ENCODE measurements at places on chromosomes 1 and 21. TPM values are rescaled to one million over a fixed set of nuclear protein-coding genes. Genes with fewer than 3 reads are reported as not detected.

The PCBP3 gene
- 2.0 TPM for total RNA-seq

The NCAM2 gene
- 4.3 TPM for total RNA-seq

The TNFRSF4 gene
- 2.1 TPM for total RNA-seq

The NPL gene
- 5.3 TPM for total RNA-seq

Data from Right ventricle myocardium superior (tissue), 1 donor.